ENCODE measurements at places on chromosomes 1 and 21.

DNA sequence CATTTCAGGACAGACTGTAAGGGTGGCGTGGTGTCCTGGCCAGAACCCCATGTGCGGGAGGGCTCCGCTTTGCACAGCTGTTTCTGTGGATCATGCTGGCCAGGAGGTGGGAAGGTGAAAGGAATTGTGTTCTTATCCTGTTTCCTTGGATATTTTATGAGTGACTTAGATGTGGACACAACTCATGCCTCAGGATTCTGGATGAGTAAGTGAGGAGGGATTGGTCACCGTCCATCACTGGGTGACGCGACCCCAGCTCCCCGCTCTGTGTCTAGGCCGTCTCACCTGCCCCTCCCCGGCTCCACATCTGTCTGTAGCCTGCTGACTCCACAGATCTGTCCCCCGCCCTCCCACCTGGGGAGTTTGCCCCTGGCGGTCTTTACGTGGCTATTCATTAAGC is 48.8 kb downstream of the PIK3CD start:
- H3K4me3 ChIP-seq, result no peak overlapping the region
- no peaks in the 10 kb centered on the region for H3K4me1 ChIP-seq
- H3K36me3 ChIP-seq, result no peaks in the 10 kb centered on the region
- H3K27me3 ChIP-seq, result no peaks in the 10 kb centered on the region
- no peak for DNase-seq

DNA sequence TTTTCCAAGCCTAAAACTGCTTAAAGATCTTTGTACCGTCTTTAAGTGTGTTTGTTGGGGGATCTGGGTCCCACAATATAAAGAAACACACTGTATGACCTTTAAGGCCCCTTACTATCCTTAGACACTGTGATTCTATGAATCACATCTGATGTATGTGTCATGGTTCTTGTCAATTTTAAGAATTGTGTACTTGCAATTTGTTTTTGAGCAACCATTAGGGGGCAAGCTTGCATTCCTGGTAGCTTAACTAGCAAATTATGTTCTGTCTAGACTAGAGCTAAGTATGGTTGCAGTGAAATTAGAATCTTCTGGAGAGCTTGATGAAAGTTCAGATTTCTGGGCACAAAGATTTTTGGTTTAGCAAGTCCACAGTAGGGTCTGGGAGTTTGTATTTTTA is 219.5 kb downstream of the TPR start:
- no peaks in the 10 kb centered on the region for H3K4me1 ChIP-seq
- no peak overlapping the region for H3K4me3 ChIP-seq
- DNase-seq, result no peak
- no peaks in the 10 kb centered on the region for H3K36me3 ChIP-seq
- no peak overlapping the region for H3K27ac ChIP-seq

- no peaks in the 10 kb centered on the region for H3K36me3 ChIP-seq
- peaks cover 4% of the 10 kb centered on the region for H3K4me1 ChIP-seq
- H3K27ac ChIP-seq, result no peak overlapping the region
These were observed 11.1 kb upstream of the CD48 start for GRCh38 chr1:160722726-160723125.

DNA sequence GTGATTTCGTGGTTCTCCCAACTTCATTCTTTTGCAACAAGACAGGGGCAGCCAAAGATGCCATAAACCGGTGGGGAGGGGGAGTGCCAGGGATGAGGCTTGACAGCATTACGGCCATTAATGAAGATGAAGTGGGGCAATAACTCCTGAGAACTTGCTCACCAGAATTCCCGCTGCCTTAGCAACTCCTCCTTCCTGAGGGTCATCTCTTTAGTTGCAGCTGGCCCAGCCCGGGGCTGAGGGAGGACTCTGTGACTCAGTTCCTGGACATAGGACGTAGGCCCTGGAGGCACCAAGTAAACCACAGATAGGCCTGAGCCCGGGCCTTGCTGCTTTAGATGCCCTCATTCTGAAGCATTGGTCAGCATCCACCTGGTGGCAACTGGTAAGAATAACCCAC is 330.2 kb downstream of the RRAGC start:
- no peak overlapping the region for H3K4me3 ChIP-seq
- no peaks in the 10 kb centered on the region for H3K4me1 ChIP-seq
- H3K27me3 ChIP-seq, result no peaks in the 10 kb centered on the region
- no peak for DNase-seq
- H3K27ac ChIP-seq, result no peak overlapping the region

DNA sequence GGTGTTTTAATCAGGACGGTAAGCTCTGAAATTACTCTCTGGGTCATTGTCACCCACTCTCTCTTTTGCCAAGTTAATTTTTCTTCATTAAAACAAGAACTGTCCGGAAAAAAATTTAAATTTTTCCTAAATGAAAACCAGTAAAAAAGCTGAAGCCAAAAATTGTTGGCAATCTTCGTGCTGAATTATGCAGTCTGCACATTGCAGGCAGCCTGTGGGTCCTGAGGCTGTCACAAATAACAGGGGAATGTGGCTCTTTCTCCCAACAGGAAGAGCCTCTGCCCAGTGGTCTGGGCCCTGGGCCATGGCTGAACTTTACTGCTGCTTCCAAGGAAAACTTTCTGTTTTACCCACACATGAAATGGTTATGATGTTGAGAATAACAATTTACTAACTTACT is 153.9 kb upstream of the SPAG17 start:
- H3K4me3 ChIP-seq, result no peak overlapping the region
- no peaks in the 10 kb centered on the region for H3K36me3 ChIP-seq
- DNase-seq, result no peak
- H3K4me1 ChIP-seq, result no peaks in the 10 kb centered on the region
- peaks cover 3% of the 10 kb centered on the region for H3K27me3 ChIP-seq

DNA sequence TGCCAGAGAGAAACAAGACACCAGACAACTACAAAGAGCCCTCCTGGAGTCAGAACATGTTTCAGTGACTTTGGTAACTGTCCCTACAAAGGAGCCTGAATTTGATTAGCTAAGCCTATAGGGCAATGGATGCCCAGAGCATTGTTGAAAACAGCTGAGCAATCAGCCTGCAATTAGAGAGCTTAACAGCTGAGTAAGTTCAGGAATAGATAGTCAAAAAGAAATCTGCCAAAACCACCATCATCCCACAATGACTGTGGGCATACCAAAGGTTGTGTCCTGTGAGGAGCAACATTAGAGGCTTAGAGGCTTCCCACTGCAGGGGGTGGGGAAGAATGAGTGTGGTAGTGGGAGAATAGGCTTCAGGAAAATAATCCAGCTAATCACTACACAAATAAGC is 32.1 kb downstream of the SH3BP5L start:
- no peaks in the 10 kb centered on the region for H3K27me3 ChIP-seq
- no peak overlapping the region for H3K4me3 ChIP-seq
- H3K4me1 ChIP-seq, result no peaks in the 10 kb centered on the region
- H3K27ac ChIP-seq, result no peak overlapping the region
- H3K36me3 ChIP-seq, result no peaks in the 10 kb centered on the region
- no peak for DNase-seq

DNA sequence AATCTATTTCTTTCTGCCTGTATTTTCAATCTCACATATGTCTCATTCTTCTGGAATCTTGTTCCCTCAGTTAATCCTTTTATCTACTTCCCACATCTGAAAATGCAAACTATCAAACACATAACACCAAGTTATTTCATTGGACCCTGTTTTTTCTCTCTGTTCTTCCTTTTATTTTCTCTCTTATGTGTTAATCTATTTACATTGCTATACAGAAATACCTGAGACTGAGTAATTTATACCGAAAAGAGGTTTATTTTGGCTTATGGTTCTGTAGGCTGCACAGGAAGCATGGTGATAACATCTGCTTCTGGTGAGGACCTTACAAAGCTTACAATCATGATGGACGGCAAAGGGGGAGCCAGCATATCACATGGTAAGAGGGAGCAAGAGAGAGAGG is 247.6 kb downstream of the TGFB2 start:
- no peak for DNase-seq
- H3K4me3 ChIP-seq, result no peak overlapping the region
- no peaks in the 10 kb centered on the region for H3K27me3 ChIP-seq
- H3K27ac ChIP-seq, result no peak overlapping the region
- no peaks in the 10 kb centered on the region for H3K4me1 ChIP-seq

- DNase-seq, result no peak
- no peaks in the 10 kb centered on the region for H3K4me1 ChIP-seq
- no peak overlapping the region for H3K4me3 ChIP-seq
- no peaks in the 10 kb centered on the region for H3K27me3 ChIP-seq
- no peak overlapping the region for H3K27ac ChIP-seq
These were observed 83.0 kb downstream of the RYR2 start for GRCh38 chr1:237124856-237125462.

- no peak for DNase-seq
- no peaks in the 10 kb centered on the region for H3K36me3 ChIP-seq
- peaks cover 4% of the 10 kb centered on the region for H3K4me1 ChIP-seq
- H3K27me3 ChIP-seq, result no peaks in the 10 kb centered on the region
These were observed 48.5 kb downstream of the CAMTA1 start for GRCh38 chr1:6833804-6834203.

DNA sequence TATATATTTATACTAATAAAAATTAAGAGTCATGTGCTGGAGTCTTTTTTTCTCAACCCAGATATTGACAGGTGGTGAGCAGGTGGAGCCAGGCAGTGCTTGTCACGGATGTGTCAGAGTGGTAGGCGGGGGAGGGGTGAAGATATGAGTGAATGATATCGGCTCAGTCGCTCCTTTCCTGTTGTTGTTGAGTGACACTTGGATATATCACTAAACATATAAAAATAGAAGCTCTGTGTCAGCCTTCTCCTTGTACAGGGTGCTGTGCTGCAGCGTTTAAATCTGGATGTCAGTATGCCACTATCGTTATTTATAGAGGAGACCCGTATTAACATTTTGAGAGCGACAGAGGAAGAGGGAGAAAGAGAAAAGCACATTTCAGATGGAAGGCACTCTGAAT is 339.6 kb downstream of the NUF2 start:
- H3K4me3 ChIP-seq, result no peak overlapping the region
- H3K4me1 ChIP-seq, result no peaks in the 10 kb centered on the region
- no peaks in the 10 kb centered on the region for H3K27me3 ChIP-seq
- no peak for DNase-seq
- H3K36me3 ChIP-seq, result no peaks in the 10 kb centered on the region

- no peak for DNase-seq
- H3K36me3 ChIP-seq, result no peaks in the 10 kb centered on the region
- H3K27me3 ChIP-seq, result no peaks in the 10 kb centered on the region
- no peaks in the 10 kb centered on the region for H3K4me1 ChIP-seq
- H3K4me3 ChIP-seq, result no peak overlapping the region
These were observed 2.5 kb downstream of the BACE2 start for GRCh38 chr21:41170442-41170841.

- H3K36me3 ChIP-seq, result no peaks in the 10 kb centered on the region
- H3K27me3 ChIP-seq, result no peaks in the 10 kb centered on the region
- H3K27ac ChIP-seq, result no peak overlapping the region
- DNase-seq, result no peak
These were observed 168.9 kb downstream of the RHOU start for GRCh38 chr1:228904222-228904621.

DNA sequence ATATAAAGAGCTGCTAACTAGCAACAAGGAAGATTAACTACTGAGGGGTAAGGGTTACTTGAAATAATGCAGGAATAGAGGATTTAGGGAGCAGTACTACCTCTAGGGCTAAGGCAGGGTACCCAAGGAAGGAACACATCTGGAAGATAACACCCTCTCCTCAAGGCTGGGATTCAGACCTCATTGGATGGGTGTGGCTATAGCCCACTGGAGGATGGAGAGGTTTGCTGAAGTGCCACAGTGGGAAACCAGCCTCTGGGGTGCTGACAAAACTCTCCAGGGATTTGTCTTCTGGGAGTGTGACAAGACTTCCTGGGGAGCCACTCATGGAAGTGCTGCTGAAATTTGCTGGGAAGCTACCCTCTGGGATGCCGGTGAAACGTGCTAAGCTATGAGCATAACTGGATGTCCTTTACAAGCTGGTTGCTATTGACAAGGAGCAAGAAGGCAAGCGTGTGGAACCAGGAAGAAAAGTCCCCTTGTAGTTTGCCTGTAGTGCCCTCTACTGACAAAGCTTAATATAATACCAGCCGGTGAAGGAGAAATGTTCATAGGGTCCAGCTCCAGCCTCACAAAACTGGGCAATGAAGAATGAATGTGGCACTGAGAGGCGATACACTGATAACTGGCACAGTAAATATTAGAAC is 122.8 kb upstream of the USP24 start:
- H3K4me1 ChIP-seq, result no peaks in the 10 kb centered on the region
- DNase-seq, result no peak
- H3K36me3 ChIP-seq, result no peaks in the 10 kb centered on the region
- no peaks in the 10 kb centered on the region for H3K27me3 ChIP-seq

GRCh38 chr1:93350322-93350721 is 4.6 kb downstream of the DR1 start:
- no peak for DNase-seq
- no peak overlapping the region for H3K27ac ChIP-seq
- no peaks in the 10 kb centered on the region for H3K36me3 ChIP-seq
- H3K27me3 ChIP-seq, result no peaks in the 10 kb centered on the region
- no peak overlapping the region for H3K4me3 ChIP-seq

- no peaks in the 10 kb centered on the region for H3K27me3 ChIP-seq
- no peak for DNase-seq
- no peak overlapping the region for H3K27ac ChIP-seq
- H3K4me1 ChIP-seq, result no peaks in the 10 kb centered on the region
- no peaks in the 10 kb centered on the region for H3K36me3 ChIP-seq
These were observed 151.5 kb downstream of the FCRL5 start for GRCh38 chr1:157400766-157401165.

GRCh38 chr21:45615145-45615711 is 28.3 kb upstream of the PCBP3 start:
- H3K27ac ChIP-seq, result no peak overlapping the region
- no peak overlapping the region for H3K4me3 ChIP-seq
- no peaks in the 10 kb centered on the region for H3K27me3 ChIP-seq
- H3K36me3 ChIP-seq, result no peaks in the 10 kb centered on the region

DNA sequence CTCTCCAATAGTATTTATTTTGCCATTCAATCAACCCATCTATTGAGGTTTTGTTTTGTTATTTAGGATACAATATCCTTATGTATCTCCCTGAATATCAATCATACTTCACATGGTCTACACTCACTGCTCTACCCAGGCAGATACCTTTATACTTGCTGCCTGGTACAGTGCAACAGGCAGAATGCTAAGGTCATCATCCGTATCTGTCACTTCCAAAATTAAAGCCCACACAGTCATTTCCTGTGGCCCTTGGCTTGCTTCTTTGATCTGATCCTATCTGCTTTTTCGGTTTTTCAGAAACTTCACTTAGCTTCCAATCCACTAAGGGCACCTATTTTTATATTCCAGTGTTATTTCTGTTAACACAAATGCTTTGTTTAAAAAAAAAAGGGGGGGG is 22.3 kb upstream of the ZZZ3 start:
- no peaks in the 10 kb centered on the region for H3K27me3 ChIP-seq
- no peak for DNase-seq
- no peaks in the 10 kb centered on the region for H3K4me1 ChIP-seq
- no peak overlapping the region for H3K27ac ChIP-seq
- no peak overlapping the region for H3K4me3 ChIP-seq

GRCh38 chr1:18041685-18042355 is 65.8 kb upstream of the IGSF21 start:
- no peak for DNase-seq
- H3K36me3 ChIP-seq, result no peaks in the 10 kb centered on the region
